ENCODE measurements at places on chromosomes 6 and 20.

DNA sequence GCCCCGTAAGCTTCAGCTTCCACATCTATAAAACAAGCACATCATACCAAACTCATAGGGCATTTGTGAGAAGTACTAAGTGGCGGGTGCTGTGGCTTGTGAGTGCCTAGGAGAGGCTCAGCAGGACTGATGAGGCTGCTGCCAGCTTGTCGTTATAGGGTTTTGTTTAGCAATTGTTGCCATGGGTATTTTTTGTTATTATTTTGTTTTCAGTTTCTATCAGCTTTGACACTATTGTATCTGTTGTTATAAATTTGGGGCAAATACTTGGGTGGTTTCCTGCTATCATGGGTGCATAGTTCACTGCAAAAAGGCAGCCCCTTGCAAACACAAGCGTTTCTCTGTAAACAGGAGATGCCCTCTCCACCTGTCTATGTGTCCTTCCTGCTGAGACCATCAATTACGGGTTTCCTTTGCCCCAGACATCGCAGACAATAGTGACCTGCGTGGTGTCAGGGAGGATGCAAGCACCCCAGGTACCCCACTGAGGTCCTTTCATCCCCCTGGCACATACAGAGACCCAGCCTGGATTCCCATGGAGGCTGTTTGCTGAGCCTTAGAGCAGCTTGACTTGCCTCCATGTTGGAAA, 3.1 kb upstream of the CCDC167 start:
- no peak for DNase-seq

GRCh38 chr6:13288969-13289391, 39.4 kb downstream of the TBC1D7 start:
- DNase-seq, result no peak

GRCh38 chr6:91087908-91088307, 501.0 kb upstream of the MAP3K7 start:
- no peak for DNase-seq

GRCh38 chr20:63366390-63367365, 5.5 kb upstream of the CHRNA4 start:
- no peak for DNase-seq

GRCh38 chr20:34163307-34163706, 51.3 kb upstream of the EIF2S2 start:
- no peak for DNase-seq

DNA sequence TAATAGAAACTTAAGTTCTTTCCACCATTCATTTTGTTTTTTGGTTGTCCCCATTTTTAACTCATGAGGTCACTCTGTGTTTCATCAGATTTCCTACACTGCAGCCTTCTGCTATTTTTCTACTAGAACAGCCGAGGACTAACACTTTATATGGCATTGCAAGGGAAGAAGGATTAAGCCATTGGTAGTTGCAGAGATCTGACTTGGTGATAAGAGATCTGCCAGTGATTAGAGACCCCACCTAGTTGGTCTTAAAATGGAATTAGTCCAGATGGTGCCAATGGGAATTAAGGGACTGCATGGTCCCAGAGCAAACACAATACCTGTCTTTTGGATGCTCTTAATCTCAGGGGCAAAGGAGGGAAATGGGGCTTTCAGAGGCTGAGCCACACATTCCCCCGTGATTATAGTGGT, 125.5 kb upstream of the TMEM170B start:
- peak; percentile 34 for DNase-seq

- peak; percentile 87 for DNase-seq
These were observed at the start of gene C6orf47 for GRCh38 chr6:31660381-31661261. TSS of gene C6orf47 (minus strand) at chr6:31660778. CDS start at chr6:31659947, 831 bp downstream.

DNA sequence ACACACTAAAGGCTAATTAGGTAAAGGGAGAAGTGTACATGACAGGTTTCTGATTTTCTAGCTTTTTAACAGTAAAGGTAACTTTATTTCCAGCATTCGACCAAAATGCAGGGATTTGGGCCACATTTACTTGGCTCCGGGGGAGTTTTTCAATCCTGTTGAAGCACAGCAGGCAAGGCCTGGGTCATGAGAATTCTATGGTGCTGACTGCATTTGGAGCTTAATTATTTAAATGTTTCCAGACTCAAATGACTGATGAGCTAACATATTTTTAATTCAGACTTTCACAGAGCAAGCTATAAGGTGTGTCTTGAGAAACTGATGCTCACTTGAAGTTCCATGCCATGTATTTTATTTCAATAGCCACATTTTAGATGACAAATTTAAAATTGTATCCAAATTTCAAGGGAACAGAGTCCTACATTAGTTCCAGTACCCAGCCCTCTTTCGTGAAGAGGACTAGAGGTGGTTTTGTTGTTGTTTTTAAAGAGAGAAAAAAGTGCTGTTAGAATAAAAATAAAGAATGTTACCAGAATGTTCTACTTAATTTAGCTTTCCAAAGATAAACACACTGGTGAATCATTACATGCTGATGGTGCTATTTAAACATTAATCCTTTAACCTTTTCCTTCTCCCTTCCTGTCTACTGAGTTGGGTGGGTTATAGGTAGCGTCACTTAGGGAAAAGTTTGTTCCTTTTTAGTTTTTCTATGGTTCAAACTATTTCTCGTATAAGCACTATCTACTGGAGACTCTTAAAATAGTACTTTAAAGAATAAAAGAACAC, 82.3 kb upstream of the PHACTR2 start:
- no peak for DNase-seq
